ENCODE measurements at places on chromosomes 1 and 21.

DNA sequence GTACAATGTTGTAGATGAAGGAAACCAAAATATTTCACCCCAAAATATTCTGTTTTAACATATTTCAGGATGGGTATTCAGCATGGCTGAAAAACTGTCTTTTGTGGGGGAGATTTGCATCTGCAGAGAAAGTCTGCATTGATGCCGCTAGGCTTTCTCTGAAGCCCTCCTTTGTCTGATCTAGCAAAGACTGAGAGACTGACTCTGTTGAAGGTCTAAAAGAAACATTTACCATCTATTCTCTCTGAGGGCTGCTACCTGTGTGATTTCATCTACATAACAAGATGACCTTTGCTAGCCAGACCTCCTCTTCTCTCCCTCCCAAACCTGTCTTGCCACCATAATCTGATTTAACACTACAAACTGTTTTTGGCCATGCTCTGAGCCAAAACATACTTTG, 12.4 kb upstream of the MT1HL1 start:
- no peak for DNase-seq

DNA sequence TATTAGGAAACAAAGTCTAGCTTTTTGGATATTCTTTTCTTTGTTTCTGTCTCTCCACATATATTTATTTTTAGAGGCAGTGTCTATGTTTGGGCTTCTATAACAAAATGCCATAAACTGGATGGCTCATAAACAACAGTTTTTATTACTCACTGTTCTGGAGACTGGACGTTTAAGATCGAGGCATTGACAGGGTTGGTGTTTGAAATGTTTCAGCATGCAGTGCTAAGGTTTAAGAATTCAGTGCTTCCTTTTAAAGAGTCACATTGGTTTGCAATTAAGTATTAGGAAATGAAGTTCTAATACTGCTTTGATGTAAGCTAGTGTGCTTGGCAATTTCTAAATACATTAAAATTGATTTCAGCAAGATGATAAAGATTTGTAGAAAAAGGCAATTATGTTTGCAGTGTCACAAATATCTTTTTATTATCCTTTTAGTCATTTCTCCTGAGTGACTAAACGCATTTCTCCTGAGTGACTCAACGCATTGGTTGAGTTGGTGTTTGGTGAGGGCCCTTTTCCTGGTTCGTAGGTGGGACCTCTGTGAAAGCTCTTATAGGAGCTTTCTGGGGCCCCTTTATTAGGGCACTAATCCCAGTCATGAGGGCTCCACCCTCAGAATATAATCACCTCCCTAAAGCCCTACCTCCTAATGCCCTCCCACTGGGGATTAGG, 317.0 kb downstream of the USP25 start:
- DNase-seq = no peak

- DNase-seq = no peak
These were observed 13.7 kb downstream of the GLIS1 start for GRCh38 chr1:53725238-53725689.

- DNase-seq = no peak
These were observed 218.7 kb upstream of the FOXD3 start for GRCh38 chr1:63103682-63104081.

- DNase-seq = peak; percentile 47
These were observed 69.0 kb downstream of the PTGER3 start for GRCh38 chr1:70978623-70979022.

- no peak for DNase-seq
These were observed 11.1 kb downstream of the ATP6V1G3 start for GRCh38 chr1:198529414-198529813.

GRCh38 chr1:206864939-206865671, at the start of gene IL20:
Gene IL20, plus strand, starts transcription at chr1:206865623. Its CDS starts 230 bp downstream, at chr1:206865853.
- peak; percentile 73 for DNase-seq

GRCh38 chr21:42781971-42782722, 97.2 kb downstream of the WDR4 start:
- DNase-seq = no peak

DNA sequence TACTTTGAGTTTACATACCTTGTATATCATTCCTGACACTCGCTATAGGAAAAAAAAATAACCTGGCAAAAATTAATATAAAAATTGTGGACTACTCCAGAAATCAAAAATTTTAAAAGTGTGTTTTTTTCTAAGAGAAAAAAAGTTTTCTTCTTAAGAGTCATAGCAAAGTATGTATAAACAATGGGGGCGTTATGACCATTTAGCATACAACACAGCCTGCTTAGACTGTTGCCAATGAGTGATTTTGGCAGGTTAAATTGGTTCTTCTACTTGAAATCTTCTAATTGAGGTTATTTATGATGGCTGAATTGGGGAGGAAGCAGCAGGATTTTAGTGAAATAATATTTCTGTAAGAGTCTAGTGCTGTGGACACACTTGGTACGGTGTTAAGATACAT, 130.5 kb upstream of the USH2A start:
- DNase-seq = no peak

DNA sequence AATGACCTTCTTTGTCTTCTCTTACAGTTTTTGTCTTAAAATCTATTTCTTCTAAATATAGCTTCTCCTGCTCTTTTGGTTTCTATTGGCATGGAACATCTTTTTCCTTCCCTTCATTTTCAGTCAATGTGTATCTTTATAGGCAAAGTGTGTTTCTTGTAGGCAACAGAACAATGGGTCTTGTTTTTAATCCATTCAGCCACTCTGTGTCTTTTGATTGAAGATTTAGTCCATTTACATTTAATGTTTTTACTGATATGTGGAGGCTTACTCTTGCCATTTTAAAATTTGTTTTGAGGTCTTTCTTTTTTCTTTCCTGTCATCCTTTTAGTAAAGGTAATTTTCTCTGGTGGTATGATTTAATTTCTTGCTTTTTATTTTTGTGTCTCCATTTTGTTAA, 271.2 kb upstream of the ZP4 start:
- DNase-seq = no peak

- DNase-seq = no peak
These were observed at the start of gene BTBD19 for GRCh38 chr1:44808063-44808937. Gene BTBD19, plus strand, starts transcription at chr1:44808523. Its CDS starts 298 bp downstream, at chr1:44808821.

- DNase-seq = no peak
These were observed 39.6 kb upstream of the GPR153 start for GRCh38 chr1:6300342-6301048.

- no peak for DNase-seq
These were observed 1.7 kb downstream of the HHAT start for GRCh38 chr1:210330279-210330866.

DNA sequence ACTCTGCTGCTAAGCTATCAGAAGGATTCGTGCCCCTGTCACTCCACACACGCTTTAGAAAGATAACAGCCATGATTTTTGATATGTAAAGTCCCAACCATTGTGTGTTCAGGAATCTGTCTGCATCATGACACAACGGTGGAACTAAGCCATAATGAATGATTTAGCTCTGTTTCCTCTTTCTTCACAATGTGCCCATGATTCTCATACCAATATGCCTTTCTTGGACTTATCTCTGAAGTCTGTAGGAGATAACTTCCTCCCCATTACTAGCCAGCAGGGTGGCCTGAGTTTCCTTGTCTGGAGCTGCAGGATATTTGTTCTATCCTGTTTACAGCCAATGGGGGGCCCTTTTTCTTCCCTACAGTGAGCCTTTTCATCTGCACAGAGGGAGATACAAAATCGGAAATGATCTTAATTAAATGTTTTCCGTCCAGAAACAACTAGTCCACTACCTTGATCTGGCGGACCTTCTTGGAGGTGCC, 511.7 kb downstream of the USP25 start:
- DNase-seq = no peak

DNA sequence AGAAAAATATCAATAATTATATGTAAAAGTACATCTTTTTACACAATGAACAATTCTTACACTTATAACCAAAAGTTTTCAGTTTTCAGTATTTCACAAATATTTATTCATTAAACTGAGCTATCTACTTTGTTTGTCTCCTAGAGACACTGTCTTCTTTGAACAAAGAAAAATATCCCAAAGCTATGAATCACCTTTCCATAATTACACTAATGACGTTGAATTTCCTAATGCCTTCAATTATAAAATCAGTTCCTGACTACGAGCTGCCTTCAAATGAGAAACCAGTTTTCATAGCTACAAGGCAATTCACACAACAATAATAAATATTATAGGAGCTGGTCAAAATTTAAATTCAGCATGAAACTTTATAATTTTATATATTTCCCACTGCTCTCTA, 201.8 kb upstream of the BRINP3 start:
- no peak for DNase-seq

DNA sequence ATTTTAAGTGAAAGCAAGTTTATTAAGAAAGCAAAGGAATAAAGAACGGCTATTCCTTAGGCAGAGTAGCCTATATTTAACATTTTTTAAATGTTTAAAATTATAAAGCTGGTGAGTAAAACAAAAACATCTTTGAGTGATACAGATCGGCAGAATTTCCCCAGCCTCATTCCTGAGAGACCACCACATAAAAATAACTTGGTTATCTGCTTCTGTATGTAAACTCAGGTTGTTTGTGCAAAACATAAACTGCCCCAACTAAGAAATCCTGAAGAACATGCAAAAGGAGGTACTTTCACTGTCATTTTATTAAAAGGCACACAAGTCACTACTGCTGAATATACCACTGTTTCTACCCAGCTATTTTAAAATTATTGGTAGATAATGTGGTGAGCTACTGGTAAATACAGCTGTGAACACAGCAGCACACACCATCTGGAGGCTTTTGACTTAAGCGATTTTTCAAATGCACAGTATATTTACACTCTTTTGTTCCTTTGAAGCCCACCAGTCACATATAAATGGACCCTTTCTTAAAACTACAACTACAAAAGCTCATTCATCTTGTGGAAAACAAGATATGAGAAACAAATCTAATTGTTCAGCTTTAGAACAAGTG, 119.3 kb downstream of the RERE start:
- no peak for DNase-seq

DNA sequence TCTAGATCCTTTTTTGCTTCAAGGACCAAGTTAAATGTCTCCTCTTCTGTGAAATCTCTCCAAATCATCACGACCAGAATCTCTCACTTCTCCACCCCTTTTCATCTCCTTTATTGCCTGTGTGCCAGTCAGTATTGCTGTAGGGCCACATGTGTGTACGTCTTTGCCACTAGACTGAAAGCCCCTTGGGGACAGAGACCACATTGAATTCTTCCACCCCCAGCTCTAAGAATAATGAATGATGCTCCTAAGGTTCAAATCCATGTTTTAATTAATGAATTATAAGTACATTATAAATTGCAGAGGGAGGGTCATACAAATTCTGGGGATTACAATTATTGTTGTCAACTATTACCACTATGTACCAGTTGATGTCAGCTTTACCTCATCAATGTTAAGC, 343.8 kb downstream of the USP25 start:
- no peak for DNase-seq

DNA sequence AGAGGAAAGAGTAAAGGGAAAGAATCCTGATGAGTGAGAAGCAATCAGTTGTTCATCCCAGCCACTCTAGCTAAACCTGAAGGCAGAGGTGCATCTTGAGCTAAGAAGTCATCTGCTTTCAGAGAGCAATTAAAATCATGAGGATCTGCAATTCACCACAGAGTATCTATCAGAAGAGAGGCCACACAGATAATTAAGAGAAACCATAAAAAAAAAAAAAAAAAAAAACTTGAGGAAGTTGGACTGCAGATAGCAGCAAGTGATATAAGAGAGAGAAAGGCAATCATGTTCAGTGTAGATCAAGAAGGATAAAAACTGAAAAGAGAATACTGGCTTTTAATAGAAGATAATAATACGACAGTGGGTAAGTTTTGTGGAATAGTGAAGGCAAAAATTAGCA, 17.7 kb downstream of the FOXJ3 start:
- DNase-seq = no peak

GRCh38 chr21:14074177-14074576, 136.6 kb downstream of the LIPI start:
- DNase-seq = no peak

DNA sequence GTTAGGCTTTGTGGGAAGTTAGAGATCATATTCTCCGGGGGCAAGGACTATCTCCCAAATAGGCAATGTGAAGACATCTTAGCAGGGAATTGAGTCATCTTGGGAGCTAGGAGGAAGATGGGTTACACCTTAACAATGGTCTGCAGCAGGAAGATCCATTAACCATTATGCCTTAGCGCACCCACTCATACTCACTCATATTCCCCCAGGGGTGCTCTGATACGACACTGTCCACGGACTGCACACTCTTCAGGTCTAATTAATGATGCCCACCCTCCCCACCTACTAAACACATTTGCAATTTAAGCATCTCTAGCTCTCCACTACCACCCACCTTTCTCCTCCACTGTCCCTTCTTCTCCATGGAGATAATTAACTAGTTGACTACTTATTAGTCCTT, 857 bp upstream of the AK5 start:
- DNase-seq = no peak

DNA sequence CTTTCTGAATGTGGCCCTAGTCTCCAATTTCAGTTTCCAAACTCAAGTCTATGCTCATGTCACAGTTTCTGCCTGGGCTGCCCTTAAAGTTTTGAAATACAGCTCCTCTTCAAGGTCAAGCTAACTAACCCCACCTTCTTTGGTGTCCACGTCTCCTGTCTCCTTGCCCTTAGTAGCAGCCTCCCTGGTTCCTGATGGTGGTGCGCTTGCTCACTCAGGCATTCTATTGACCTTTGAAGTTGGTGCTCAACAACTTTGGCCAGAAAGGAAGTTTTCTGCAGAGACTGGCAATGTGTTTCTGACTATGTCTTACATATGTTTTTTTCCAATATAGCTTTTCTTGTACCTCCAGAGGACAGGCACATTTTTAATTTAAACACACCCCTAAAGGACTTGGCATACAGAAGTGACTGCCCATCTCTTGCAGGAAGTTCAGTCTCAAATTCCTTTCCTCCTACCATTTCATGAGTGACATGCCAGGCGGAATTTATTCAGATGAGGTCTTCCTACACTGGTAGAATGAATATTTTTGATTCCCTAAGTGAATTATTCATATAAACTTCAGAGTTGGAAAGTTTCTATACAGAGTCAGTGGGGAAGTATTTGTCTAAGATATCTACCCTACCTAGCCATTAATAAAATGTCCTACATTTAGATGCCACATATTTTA, 364.3 kb upstream of the USP24 start:
- DNase-seq = no peak

GRCh38 chr21:14877581-14878228, 187.1 kb downstream of the NRIP1 start:
- DNase-seq = no peak

- no peak for DNase-seq
These were observed 75.4 kb downstream of the CEP170 start for GRCh38 chr1:243179720-243180119.

DNA sequence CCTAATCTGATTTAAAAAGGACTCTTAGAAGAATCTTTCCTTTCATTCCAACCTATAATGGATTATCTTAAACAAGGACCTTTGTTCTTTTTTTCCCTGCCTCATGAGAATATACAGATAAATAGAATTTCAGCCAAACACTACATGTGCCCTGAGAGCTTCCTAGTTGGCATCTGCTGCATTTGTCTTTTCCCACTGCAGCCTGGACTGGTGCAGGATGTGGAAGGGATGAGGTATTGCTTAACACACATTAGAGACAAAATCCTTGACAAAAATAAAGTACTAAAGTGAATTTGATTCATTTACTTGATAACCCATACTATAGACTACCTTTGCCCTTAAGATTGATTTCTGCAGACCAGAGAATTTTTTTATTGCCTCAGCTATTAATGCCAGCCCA, 59.5 kb downstream of the PALMD start:
- DNase-seq = no peak

Measured in AML-193 (cell line).